ENCODE measurements at places on chromosomes 16 and 17.

DNA sequence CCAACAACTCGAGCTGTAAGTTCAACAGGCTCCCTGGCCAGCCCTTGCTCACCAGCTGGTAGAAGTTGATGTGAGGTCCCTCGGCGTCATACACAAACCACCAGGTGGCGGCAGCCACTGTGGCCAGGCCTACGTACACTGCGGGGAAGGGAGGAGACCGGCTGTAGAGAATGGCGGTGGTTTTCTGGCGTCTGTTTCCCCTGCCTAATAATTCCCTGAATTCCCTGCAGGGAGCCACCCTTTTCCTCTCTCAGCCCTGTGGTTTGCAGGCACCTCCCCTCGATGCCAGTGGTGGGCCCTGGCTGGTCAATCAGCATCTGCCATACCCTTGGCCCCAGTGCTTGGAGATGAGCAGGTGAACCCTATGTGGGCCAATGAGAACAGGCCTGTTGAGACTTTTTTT lies 18.9 kb upstream of the P2RX1 start:
- no peak for DNase-seq

- no peak for DNase-seq
Measured at GRCh38 chr17:15438491-15439105, 28.8 kb downstream of the CDRT4 start.

- DNase-seq = no peak
Measured at GRCh38 chr16:67525176-67525860, 3.3 kb upstream of the RIPOR1 start.

GRCh38 chr16:86713021-86713631 lies 134.8 kb downstream of the FOXL1 start:
- no peak for DNase-seq

DNA sequence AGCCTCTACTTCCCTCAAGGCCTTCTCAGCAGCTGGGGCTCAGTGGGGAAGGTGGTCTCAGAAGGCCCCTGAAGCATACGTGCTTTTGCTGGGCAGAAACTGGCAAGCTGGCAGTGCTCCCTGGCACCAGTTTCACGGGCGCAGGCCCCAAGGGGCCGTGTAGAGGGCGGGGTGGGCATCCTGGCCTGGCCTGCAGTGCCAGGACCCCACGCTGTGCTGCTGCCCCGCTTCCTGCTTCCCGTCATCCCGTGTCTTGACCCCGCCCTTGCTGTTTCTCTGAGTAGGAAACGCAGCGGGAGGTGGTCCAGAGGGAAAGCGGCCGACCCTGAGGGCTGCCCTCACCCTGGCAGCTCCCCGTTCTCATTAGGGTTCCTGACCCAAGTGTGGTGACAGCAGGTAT lies 6.8 kb downstream of the CDK5R1 start:
- no peak for DNase-seq

DNA sequence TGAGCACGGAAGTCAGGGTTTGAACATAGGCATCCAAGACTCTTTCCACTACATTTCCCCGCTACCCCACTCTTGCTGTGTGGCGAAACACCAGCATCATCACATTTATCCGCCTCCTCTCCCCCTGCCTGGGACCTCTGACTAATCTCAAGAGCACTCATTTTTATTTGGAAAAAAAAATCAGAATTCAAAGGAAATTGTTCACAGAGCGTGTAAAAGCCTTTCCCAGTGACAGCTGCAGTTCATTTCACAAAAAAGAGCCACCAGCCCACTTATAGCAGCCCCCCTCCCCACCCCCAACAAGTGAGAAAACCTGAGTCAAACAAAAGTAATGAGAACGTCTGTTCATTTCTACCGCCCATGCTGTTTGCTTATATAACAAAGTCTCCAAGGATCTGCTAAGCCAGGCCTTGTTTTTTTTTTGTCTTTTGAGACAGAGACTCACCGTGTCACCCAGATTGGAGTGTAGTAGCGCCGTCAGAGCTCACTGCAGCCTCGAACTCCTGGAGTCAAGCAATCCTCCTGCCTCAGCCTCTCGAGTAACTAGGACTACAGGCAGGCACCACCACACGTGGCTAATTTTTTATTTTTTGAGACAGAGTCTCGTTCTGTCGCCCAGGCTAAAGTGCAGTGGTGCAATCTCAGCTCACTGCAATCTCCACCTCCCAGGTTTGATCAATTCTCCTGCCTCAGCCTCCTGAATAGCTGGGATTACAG lies 48.3 kb upstream of the HAPSTR1 start:
- DNase-seq = no peak

GRCh38 chr16:29862383-29862883 lies 593 bp downstream of the CDIPT start:
- DNase-seq = no peak

DNA sequence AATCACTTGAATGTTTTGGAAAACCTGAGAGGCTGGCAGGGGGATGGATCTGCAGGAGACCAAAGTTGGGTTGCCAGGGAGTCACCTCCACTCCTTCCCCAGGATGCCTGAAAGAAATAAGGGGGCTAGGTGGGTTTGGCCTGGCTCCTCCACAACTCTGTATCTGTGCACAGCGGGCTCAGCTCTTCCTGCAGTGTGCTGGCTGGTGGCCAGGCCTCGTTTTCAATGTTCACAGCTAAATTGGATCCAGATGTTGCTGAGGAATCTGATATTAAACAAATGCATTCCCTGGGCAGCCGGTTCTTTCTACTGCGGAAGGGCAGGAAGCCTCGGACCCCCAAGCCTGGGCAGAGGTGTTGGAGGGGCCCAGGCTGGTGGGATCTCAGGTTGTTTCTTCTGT lies 106.2 kb downstream of the N4BP1 start:
- no peak for DNase-seq

GRCh38 chr16:14454391-14454790 lies 175.7 kb downstream of the PARN start:
- no peak for DNase-seq

DNA sequence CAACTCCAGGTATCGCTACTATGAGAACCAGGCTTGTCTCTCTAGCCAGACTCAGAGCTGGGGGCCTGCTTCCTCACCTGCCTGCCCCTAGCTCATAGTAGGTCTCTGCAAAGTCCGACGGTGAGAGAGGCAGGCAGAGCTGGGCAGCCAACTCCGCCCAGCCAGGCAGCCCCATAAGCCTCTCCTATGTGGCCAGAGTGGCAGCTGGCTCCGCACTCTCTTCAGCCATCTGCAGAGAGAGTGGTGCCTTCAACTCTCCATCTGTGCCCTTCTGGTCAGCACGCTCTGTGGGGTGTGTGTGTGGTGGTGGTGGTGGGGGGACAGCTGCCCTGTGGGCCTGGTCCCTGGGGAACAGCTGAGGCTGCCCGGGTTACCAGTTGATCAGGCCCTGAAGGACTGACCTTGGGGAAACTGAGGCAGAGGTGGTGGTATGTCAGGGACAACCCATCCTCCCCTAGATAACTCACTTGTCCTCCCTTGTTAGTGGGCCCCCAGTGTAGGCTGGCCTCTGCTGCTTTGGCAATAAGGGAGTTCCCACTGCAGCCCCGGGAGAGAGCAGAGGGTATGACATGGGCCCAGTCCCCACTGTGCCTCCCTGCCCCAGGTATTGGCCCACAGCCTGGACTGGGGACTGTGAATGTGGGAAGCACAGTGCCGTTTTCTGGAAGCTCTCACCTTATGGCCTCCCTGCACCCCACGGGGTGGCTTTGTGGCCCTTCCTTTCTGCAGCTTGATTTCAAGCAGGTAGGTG lies 1.8 kb upstream of the ADGRG1 start:
- DNase-seq = no peak

GRCh38 chr16:16017812-16018211 lies 68.4 kb downstream of the ABCC1 start:
- no peak for DNase-seq

GRCh38 chr17:80665792-80666191 lies 121.2 kb downstream of the RPTOR start:
- no peak for DNase-seq

DNA sequence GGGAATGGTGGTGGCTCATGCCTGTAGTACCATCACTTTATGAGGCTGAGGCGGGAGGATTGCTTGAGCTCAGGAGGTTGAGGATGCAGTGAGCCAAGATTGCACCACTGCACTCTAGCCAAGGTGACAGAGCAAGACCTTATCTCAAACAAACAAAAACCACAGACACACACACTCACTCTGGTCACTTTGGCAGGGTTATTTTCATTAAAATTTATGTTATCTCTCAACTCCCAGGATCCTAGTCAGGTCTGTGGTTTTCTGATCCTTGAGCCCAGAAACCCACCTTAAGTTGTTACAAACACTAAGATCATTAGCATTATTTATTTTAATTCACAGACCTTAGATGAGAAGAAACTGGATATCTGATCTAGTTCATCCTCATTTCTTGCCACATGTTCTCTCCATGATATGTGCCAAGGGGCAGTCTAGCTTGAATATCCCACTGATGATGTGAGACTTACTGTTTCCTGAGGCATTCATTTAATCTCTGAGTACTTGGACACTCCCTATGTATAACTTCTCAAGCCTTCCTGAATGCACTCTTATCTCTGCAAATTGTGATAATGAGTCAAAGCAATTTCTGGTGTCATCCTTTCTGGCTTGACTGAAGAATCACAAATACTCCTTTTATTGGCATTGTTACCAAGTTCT lies 9.6 kb downstream of the ABHD15 start:
- DNase-seq = no peak

GRCh38 chr17:82045936-82046484 lies 5.6 kb downstream of the RFNG start:
- DNase-seq = no peak

DNA sequence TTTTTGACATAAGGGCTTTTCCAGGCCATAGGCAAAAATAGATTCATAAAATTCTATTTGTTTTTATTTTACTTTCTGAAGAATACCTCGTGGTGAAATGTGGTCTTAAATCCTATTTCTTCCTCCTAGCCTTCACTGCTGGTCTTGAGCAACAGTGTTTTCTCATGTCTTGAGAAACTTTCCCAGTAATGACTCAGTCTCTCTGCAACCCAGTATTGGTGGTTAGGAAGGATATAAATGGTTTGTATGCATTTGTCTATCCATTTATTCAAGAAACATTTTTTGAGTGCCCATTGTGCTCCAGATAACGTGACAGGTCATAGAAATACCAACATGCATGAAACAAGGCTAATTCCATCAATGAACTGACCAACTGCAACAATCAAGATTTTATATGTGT lies 213.9 kb downstream of the TMEM114 start:
- no peak for DNase-seq

DNA sequence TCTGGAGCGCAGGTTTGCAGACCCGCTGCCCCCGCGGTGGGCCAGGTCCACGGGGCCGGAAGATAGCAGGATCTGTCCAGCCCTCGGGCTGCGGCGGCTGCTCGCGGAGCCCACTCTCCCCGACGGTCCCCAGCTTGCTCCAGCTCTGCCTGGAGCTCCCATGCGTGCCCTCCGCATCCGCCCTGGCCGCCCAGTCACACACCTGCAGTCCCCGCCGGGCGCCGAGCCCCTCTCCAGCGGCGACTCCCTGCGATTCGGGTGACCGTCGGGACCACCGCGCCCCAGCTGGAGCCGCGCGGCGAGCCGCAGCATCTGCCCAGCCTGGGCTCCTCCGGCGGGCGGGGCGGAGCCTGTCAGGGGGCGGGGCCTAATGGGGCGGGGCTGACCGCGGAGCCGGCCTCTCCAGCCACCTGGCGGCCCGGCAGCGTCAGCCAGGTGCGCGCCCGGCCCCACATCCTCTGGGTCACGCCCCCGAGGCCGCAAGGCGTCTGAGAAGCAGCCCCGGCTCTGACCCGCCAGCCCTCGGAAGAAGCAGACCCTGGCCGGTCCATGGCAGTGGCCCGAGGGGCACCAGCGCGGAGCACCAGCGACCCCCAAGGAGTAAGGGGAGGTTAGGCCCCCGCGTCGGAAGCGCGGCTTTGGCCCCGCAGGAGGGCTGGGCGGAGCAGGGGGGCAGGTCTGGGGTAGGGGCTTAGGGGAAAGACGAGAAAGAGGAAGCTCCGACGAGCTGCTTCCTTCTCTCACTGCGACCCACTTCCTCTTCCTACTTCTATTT lies at the start of gene PIK3R5:
Gene PIK3R5, minus strand, starts transcription at position 314 of the 775 bp plus-strand sequence. CDS start 54,213 bp downstream, outside the sequence.
- DNase-seq = peak; percentile 81

- no peak for DNase-seq
Measured at GRCh38 chr16:51237861-51238378, 86.8 kb upstream of the SALL1 start.

GRCh38 chr17:55238931-55239297 lies 25.8 kb upstream of the HLF start:
- DNase-seq = no peak

Data from activated T-helper 9 cell treated with anti-CD3 and anti-CD28 coated beads, Interleukin-2, amount 50 U/mL, for 16 hours (primary cell).